ENCODE measurements at places on chromosomes 7 and 10.

DNA sequence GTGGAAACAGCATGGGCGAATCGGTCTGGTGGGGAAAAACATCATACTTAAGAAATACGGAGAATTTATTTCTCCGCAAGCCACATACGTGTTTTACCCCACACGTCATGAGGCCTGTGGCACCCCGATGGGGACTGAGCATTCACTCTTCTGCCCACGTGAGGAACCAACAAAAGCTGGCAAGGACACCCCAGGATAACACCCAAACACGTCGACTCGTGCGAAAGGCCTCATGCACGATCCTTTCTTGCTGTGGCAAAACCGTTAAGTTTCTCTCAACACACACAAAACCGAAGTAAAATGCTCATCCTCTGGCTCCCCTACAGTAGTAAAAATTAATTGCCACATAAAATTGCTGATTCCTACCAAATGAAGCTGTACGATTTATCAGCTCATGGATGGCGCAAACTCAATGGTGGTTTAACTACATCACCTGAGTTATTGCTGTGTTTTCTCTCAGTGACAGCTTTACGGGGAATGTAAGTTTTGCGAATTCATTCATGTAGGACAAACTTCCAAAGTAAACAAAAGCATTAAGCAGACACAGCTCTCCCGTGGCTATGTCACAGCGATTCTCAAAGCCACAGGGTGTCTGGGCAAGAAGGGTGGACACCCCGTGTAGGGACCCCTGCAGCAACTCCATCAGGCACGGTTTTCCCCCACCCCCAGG is 97.0 kb downstream of the CTBP2 start:
- DNase-seq: no peak

- no peak for DNase-seq
Observed at GRCh38 chr7:139772115-139772514, 5.7 kb downstream of the HIPK2 start.

DNA sequence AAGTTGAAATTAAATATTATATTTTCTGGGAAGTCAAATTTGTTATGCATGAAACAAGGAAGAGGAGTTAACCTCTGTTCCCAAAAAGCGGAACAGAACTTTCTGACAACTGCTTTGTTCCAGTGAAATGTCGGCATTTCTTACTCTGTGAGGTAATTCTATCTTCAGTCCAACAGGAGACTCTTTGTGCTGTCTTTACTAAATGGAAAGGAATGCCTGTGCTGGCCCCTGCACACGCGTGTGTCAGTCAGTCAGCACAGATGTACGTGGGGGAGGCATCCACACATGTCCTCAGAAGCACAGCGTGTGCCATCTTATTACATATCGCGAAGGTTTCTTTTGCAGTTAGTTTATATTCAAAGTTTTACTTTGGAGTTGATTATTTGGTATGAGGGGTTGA is 37.5 kb downstream of the NET1 start:
- DNase-seq: peak; percentile 29

GRCh38 chr10:87850742-87851205 is 12.6 kb downstream of the KLLN start:
- peak; percentile 38 for DNase-seq

DNA sequence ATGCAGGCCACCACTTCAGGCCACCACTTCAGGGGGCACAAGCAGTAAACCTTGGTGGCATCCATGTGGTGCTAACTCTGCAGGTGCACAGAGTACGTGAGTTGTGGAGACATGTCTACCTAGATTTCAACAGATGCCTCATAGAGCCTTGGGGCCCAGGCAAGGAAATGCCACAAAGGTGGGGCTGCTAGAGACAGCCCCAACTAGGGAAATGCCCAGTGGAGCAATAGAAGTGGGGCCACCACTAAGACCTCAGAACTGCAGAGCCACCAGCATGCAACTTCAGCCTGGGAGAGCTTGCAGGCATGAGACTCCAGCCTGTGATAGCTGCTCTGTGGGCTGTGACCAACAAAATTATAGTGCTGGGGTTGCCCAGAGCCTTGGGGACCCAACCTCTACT is 107.6 kb downstream of the DNAJC1 start:
- DNase-seq: no peak

- DNase-seq: no peak
Observed at GRCh38 chr10:115094416-115095140, 1.4 kb downstream of the ATRNL1 start.

DNA sequence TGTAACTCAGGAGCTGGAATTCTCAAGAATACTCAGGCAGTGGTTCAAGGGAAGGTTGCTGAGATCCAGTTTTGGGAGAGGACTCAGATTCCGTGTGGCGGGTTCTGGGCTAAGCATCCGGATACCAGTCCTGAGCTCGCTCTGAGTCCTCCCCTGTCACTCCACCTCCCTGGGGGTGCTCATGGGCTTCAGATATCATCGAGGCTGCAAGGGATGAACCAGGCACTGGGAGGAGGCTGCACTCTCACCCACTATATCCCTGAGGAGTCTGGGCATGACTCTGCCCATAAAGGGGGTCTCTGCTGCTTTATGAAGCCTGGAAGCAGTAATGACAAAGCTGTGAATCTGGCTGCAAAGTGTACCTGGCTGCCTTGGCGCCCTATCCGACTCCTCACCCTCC is 188.5 kb downstream of the TNS3 start:
- DNase-seq: no peak

DNA sequence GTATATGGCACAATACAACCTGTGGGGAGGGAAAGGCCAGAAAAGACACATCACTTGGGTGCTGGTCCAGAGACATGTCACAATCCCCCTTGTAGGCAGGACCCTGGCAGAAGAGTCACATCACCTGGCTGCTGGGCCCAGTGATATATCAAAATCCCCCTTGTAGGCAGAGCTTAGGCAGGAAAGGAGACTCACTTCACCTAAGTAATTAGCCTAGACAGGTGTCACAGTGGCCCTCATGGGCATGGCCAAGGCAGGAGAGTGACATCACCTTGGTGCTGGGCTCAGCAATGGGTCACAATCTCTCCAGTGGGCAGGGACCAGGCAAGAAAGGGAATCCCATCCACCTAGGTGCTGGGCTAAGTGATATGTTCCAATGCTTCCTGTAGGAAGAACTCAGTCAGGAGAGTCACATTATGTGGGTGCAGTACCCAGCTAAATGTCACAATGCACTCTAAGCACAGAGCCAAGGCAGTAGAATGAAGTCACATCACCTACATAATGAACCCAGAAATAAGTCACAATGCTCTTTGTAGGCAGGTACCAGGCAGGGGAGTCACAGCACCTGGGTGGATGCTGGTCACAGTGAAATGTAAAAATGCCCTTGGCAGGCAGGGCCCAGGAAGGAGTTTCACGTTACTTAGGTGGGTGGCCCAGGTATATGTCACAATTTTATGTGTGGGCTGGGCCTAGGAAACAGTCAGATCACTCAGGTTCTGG is 18.9 kb upstream of the ZNF736 start:
- DNase-seq: no peak

GRCh38 chr7:33876596-33877274 is 28.6 kb upstream of the BMPER start:
- DNase-seq: no peak

DNA sequence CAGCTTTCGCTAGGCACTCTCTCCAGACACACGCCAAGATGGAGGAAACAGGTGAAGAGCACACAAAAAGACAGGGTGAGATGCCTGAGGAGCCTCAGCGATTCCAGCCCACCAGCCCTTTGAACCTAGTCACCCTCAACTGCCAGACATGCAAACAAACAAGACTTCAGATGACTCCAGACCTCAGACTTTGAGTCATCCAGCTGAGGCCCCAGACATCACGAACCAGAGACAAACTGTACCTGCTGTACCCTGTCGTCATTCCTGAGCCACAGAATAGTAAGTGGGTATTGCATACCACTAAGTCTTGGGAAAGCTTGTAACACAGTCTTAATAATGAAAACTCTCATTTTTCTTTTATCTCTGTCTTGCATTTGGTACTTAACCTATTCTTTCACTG is 126.6 kb upstream of the LSM8 start:
- DNase-seq: no peak

DNA sequence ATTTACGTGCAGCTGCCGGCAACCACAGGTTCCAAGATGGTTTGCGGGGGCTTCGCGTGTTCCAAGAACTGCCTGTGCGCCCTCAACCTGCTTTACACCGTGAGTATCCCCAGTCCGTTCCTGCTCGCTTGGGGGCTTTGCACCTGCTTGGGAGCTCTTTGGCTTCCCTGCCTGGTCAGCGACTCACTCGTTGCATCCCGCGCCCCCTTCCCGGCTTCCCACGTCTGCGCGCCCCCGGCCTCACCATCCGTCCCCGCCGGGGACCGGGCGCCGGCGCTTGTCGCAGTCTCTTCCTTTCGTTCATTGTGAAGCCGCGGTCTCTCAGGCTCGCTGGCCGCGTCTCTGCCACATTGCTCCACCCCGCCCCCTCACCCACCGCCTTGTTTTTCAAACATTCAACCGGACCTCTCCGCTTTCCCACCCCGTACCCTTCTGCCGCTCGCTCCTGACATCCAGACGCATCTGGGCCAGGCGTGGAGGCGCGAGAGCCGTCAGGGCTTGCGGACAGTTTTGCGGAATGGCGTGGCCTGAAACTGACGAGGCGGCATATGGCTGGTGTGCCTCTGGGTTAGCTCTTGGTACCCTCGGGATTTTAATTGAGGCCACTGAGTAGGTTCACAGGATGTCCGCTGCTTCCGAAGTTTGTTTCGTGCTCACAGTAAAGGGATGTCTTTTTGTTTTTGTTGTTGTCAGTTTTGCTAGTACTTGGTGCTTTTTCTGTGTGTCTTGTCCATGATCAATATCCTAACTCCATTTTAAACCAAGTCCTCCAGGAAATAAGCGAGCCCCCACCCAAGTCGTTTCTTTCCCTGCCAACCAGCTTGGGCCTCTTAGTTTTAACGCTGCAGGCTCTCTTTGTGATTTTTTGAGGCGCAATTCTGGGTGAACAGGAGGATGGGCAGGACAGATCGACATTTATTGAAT is 639 bp downstream of the TSPAN13 start:
- DNase-seq: peak; percentile 71

GRCh38 chr7:126529833-126530232 is 722.9 kb downstream of the GRM8 start:
- DNase-seq: no peak

DNA sequence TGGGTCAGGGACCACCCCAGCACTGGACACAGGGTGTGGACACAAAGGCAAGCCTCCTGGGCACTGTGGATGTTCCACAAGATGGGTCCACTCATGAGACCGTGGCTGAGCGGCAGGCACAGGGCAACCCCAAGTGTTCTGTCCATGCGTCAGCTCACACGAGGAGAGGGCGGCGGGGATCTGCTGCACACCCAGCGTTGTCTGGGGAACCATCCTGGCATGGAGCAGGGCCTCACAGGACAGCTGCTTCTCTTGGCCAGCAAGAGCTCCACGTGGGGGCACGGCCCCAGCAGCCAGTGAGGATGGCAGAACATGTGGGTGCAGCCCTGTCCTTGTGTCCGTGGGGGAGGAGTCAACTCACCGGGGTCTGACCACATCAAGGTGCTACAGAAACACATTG is 195.4 kb downstream of the PTPRN2 start:
- DNase-seq: no peak

DNA sequence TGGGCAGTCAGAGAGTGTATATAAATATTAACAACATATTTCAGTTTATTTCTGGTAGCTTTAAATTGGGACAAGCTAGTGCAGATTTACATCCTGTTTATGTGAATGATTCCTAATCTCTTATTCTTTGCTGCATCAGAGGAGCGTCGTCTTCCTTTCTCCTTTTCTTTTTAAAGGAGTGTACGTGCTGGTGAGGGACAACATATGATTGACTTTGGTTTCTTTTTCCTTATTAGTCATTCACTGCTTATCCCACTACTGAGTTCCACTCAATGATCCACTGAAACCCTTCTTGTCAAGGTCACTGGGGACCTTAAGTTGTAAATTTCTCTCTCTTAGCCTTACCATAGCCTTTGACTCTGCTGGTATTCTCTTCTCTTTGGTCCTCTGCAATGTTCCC is 116.3 kb downstream of the EXOC4 start:
- DNase-seq: no peak

- DNase-seq: no peak
Observed at GRCh38 chr10:25865267-25865666, 68.8 kb upstream of the MYO3A start.

Measured in Calu3 (cell line).